Glutamatergic neuron (in vitro differentiated cells): ENCODE measurements at places on chromosomes 4 and X.

- DNase-seq: no peak
Observed at GRCh38 chr4:185500576-185500975, 29.0 kb upstream of the CCDC110 start.

GRCh38 chr4:139973616-139974015 is 180.4 kb downstream of the MAML3 start:
- DNase-seq: no peak

- no peak for DNase-seq
Observed at GRCh38 chr4:172787111-172787510, 381.5 kb upstream of the GALNT7 start.

DNA sequence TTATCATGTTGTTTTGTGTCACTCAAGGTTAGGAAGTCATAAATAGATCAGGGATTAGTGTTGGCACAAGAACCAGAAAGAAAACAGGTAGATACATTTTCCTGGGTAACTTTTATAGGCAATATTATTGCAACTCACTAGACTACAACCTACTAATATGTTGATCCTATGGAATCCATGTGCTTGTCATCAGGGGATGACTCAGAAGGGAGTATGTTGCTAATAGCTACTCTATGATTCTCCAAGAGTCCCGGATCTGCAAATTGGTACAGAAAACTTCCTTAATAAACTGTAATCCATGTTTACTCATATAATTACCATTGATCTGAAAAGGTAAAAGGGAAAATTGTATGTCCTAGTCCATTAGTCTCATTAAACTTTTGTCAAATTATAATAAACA is 11.7 kb upstream of the GNRHR start:
- no peak for DNase-seq
